Stimulated activated CD4-positive, alpha-beta T cell treated with anti-CD3 and anti-CD28 coated beads, Interleukin-12 subunit alpha, Interleukin-12 subunit beta, amount 100 ng/mL, for 4 hours (primary cell): ENCODE measurements at places on chromosomes 4 and X.

DNA sequence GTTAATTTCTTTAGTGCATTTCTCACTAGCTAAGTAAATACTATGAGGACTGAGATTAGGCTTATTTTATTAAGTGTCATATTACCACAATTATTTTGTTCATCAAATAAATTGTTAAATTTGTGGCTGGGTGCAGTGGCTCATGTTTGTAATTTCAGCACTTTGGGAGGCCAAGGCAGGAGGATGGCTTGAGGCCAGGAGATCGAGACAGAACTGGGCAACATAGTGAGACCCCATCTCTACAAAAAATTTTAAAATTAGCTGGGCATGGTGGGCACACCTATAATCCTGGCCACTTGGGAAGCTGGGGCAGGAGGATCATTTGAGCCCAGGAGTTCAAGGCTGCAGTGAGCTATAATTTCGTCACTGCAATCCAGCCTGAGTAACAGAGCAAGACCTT, 6.8 kb downstream of the SEC24D start:
- no peak for DNase-seq

- DNase-seq, result no peak
These were observed 47.7 kb downstream of the TIGD2 start for GRCh38 chr4:89158884-89159503.

GRCh38 chr4:121790976-121791375, 10.1 kb upstream of the EXOSC9 start:
- no peak for DNase-seq

- DNase-seq, result no peak
These were observed 437.3 kb upstream of the NDST3 start for GRCh38 chr4:117596917-117597480.

- DNase-seq, result no peak
These were observed 505.1 kb downstream of the PPARGC1A start for GRCh38 chr4:23384741-23385140.

- no peak for DNase-seq
These were observed 51.9 kb downstream of the CCNI start for GRCh38 chr4:77023920-77024319.
